ENCODE measurements at places on chromosomes 2 and 18. TPM values are rescaled to one million over a fixed set of nuclear protein-coding genes. Genes with fewer than 3 reads are reported as not detected.

DNA sequence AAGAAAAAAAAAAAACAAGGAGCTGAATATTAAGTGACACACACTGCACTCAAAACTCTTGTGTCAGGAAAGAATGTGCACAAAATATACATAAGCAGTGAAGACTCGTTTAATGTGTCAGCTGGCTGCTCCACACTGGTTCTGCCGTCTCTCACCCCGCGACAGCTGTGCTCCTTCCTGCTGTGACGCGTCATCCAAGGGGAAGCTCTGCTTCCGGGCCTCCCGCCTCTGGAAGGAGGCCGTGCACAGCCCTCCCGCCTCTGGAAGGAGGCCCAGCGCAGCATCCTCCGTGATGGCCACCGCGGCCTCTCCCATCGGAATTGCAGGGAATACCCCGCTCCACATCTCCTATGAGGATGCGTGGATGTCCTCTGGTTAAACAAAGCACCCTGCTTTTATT is 151.0 kb downstream of the HDAC4 start:
- DNase-seq, result no peak

DNA sequence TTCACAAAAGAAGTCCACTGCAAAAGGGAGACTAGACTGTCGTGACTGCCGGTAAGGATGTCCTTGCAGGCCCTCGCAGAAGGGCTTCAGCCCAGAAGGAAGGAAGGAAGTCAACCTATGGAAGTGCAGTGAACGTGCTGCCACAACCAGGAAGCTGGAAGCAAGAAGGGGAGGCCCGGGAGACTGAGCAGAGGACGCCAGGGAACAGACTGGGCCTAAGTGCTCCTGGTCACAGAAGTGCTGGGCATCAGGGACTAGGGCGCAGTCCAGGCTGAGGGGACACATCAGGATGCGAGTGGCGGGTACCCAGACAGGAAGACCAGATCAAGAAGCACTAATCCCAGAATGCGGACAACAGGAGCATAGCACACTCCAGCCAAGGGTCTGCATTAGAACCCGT is 78.8 kb downstream of the PIEZO2 start:
- no peak for DNase-seq

- no peak for DNase-seq
Measured at GRCh38 chr18:64032312-64032711, 62.4 kb downstream of the SERPINB8 start.

DNA sequence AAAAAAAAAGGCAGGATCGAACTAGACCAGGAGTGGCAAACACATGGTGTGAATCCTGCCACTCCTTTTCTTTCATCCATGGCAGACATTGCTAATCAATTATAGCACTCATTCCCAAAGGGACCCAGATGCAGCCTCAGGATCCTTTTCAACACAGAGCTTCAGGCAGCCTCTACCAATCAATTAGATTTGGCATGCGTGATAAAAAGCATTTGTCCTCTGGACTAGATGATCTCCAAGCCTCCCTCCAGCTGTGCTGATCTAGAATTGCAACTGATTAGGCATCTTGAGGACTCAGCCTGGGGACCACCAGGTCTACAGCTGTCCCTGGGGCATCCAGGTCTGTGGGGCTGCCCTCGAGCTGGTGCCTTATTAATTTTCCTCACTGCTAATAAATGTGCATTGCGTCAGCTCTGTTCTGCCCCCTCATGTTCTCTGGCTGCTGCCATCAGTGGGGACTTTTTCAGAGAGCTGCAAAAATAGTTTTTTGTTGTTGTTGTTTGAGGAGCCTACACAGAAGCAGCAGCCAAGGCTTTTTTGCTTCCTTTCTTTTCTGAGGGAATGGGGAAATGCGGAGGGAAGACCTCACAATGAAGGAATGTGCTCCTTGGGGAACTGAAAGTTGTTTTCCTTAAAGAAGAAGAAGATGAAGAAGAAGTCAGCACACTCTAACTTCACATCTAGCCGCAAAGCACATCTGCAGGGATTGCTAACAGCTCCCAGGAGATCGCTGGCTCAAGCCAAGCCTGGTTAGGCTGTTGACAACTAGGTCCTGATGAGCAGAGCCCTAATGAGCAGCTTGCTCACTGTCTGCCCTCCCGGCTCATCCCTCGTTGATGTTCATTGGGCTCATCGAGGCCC is 8.8 kb upstream of the ATOH8 start:
- DNase-seq, result no peak

The ARL6IP6 gene
- total RNA-seq, result 43.5 TPM

Data from GM23338 (cell line).